Stimulated activated CD4-positive, alpha-beta T cell treated with anti-CD3 and anti-CD28 coated beads, Interleukin-1b, Interleukin-23, amount 100 ng/mL, for 1 hour (primary cell): ENCODE measurements at places on chromosomes 13 and 19.

DNA sequence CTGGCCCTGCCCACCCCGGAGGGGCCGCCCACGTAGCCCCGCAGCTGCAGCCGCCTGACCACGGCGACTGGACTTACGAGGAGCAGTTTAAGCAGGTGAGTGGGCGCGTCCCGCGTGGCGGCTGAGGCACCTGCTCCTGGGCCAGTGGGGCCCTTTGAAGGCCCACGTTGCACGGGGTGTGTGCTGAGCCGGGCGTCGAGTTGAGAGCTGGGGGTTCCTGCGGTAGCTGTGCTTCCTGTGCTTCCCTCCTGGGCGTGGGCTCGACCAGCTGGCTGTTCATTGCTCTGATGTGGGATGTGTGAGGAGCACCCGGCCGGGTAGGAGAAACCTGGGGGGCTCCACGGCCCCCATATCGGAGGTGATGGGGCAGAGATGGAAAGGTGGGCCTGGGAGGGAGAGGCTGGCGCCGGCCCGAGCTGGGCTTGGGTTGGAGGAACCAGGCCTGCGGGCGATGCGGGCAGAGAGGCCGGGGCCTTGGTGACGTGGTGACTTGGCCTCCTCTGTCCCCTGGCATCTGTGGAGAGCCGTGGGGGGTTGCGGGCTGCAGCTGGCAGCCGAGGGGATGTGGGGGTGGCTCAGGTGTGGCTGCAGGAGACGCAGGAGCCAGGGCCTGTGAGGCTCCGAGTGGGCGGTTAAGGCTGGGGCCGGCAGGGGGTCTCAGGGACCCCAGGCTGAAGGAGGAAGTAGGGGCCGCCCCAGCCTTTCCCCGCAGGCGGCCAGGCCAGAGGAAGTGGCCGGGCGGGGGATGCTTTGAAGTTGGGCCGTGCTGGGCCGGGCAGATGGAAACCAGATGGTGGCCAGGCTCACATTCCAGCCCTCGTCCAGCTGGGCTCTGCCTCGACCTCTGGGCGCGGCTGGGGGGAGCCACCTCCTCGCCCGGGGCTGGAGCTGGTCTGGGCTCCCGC, 7.1 kb downstream of the ARID3A start:
- DNase-seq: no peak

GRCh38 chr19:5430237-5430636, 25.0 kb upstream of the ZNRF4 start:
- no peak for DNase-seq

DNA sequence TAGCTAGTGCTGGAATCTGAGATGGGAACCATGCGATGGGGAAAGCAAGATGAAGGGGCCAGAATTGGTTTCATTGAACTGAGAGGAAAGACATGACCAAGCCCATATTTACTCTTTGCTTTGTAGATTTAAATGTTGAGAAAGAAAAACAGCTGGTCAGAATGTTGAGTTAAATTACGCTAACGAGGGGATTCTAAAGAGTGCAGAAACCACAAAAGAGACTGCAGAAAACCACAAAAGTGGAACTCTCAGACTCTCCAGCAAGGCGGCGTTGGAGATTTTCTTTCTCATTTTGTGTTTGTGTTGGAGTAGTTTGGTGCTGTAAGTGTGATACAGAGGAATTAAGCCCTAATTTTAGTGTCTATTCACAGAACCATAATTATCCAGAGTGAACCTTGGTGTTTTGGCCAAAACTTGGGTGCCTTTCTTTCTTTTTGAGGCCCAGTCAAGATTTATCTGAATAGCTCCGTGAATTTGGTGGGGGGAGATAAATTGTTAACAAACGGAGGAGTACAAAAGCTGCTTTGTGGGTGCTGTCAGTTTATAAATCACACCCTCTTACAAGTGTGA, 26.3 kb downstream of the SAE1 start:
- no peak for DNase-seq

GRCh38 chr13:42967660-42968059, 24.4 kb downstream of the EPSTI1 start:
- no peak for DNase-seq

DNA sequence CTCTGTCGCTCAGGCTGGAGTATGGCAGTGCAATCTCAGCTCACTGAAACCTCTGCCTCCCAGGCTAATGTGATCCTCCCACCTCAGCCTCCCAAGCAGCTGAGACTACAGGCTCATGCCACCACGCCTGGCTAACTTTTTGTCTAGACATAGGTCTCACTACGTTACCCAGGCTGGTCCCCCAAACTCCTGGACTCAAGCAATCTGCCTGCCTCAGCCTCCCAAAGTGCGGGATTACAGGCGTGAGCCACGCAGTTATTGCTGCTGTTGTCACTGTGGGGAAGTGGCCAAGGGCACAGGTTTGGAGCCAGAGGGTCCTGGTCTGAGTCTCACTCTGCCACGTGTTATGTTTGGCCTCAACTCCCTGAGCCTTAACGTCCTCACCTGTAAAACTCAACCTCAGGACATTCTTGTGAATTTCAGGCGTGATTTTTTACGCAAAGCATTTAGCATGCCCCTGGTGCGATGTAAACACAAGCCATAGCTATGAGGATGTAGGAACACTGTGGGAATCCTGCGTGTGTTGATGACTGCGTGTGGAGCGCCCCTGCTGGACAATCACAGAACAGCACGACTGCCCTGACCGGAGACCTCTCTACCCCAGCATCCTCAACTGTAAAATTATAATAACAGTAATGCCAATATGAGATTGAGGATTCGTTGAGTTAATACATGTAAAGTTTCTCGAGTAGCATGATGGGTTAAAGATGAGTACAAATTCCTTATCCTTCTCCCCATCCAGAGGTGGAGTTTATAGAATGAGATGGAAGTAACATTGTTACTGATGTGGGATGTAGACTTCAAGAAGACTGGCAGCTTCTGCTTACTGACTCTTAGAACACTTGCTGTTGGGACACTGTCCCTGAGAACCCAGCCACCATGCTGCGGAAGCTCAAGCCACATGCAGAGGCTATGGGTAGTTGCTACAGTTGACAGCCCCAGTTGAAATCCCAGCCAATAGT, 41.8 kb upstream of the PNMA8B start:
- DNase-seq: peak; percentile 24

DNA sequence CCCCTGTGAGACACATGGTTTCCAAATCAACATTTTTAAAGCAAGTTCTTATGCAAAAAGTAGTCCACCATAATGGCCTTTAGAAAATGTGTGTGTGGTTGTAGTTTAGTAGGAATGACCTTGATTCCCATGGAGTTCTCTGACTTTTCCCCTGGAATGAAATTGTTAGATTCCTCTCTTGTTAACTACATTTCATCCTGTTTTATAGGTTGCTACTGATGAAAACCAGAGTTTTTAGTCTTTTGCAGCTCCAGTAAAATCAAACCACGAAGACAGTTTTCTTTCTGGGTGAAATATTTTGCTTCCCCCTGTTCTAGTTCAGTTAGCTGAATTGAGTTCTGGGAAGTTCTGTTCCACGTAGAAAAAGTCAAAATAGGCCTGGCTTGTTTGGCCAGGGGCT, 107.7 kb downstream of the RAB20 start:
- DNase-seq: no peak

- DNase-seq: no peak
These were observed 30.5 kb downstream of the MTRF1 start for GRCh38 chr13:41232578-41233480.

- no peak for DNase-seq
These were observed 30.0 kb downstream of the PCDH9 start for GRCh38 chr13:67200183-67200582.

GRCh38 chr13:100789481-100789880, 114.9 kb upstream of the TMTC4 start:
- no peak for DNase-seq

DNA sequence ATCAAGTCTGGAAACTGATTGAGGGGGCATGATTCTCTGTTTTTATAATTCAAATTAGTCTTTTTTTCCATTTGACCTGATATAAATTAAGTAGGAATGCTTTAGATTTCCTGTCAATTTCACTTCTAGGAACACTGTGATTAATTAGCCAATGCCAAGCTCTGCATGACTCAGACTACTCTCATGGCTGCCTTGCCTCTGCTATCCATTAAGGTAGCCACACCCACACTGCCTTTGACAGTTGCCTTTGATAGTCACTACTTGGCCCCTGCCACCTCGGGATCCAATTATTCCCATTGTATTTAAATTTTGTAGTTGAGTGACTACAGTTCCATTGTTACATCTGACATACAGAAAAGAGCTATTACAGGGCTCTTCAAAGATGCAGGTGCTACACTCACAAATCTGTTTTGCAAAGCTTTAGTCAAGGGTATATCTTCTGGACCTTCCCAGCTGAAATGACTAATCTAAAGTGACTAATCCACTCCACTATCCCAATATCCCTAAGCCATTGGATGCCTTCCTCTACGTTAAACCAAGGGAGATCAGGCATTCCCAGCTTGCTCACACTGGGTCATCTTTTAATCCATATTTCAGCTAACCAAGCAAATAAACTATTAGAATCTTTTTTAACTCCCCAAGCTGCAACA, 1193.1 kb upstream of the MIR17HG start:
- DNase-seq: no peak

DNA sequence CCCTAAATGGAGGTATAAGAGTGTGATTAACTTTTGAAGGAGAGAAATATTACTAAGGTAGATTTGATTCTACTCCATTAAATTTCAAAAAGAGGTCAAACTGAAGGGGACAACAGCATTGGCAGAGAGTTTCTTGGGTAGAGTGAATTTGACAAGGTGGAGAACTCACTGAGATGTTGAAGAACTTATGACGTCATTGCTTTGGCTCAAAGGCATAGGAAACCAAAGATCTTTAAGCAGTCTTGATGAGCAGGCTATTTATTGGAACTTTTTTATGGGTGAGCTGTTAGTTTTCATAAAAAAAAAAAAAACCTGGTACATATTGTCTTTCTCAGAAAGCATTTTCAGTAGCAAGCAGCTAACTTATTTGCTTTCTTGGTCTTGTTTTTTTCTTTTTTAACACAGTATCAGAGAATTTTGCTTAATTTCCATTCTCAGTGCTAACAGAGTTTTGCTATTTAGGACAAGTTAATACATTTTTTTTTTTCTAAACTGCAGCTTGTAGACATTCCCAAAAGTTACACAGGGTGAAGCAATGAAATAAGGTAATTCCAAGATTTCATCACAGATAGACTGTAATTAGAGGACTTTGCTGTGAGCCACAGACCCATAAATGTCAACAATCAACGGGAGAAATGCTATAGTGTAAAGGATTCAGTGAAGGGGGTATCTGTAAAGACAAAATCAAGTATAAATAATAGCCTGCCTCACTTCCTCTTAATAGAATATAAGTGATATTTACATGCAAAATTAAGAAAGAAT, 412.2 kb upstream of the KLHL1 start:
- no peak for DNase-seq

DNA sequence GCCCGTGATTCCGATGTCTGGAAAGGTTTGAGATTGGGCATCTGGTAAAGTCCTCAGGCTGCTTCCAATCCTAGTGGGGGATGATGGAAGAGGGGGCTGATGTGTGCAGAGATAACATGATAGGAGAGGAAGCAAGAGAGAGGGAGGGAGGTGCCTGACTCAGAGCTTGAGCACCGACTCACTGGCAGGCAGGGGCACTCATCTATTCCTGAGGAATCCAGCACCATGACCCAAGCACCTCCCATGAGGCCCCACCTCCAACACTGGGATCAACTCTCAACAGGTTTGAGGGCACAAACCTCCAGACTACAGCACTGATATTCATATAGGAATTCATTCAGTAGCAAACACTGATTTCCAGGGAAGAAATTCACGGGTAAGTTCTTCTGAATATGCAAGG, 5.6 kb upstream of the SIGLEC9 start:
- DNase-seq: no peak

- no peak for DNase-seq
These were observed 396 bp downstream of the RTN2 start for GRCh38 chr19:45496349-45496953.

DNA sequence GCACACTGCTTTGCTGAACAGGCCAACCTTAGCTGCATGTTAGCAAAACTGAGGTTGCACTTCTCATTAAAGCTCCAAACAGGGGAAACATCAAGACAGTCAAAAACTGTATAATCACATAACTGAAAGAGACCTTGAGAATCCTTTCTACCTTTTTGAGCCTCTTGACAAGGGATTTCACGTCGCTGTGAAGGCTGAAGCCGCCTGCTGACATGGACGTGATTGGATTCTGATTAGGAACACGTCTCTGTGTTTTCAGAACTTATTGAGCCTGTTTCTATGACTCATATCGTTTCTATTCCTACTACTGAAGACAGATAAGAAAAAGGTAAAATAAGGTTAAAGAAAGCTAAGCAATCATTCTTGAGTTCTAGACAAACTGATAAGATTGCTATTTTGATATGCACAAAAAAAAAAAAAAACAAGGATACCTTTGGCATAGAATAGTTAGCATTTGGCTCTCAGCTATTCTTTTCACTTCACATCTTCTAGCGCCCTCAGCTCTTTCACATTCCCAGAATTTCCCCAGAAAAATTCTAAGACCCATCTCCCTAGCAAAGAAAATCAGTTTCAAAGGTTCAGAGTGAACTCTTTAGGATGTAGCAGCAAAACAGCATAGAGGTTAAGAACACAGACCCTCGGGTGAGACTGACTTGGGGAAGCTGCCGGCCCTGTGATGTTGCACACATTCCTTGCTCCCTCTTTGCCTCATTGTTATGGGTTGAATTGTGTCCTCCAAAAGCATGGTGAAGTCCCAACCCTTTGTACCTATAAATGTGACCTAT, 81.6 kb downstream of the DOCK9 start:
- no peak for DNase-seq

DNA sequence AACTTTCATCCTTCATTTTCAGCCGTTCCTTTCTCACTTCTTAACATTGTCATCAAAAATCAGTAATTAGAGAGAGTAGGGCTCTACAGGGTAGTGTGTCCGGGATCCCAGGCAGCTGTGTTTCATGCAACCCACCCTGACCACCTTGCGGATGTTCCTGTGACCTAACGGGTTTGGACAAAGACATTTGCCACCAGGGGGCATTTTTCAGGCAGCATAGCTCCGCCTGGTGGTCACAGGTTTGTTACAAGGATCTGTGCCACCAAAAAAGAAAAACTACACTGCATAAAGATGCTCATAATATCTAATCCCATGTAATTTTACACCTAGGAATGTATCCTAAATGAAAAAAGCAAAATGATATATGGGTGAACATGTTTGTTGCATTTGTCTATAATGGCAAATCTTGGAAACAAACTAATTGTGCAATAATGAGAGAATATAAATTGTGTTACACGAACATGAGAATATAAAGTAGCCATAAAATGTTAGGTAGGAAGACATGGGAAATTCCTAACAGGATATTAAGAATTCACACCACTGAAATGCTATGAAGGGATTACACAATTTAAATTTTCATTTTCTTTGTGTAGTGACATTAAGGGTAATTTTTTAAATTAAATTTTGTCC, 123.0 kb downstream of the SLC7A1 start:
- DNase-seq: peak; percentile 6

GRCh38 chr13:98217597-98217996, 40.5 kb upstream of the RNF113B start:
- no peak for DNase-seq

DNA sequence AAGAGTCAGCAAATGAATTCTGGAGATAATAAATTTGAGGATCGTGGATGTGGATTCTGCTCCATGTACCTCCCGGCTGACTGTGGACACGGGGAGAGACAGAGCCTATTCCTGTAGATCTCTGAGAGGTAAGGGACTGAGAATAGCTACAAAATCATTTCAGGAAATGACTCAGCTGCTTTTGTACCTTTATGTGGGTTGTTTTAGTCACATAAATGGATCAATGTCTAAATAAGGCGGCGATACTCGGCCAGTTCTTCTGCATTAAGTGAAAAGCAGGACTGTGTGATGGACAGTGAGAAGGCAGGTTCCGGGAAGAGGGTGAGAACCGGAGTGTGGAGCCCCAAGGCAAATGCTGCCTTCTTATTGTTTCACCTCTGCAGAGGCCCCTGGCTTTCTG, 128.1 kb downstream of the EFNB2 start:
- DNase-seq: no peak

GRCh38 chr13:111241862-111242261, 78.6 kb upstream of the TEX29 start:
- DNase-seq: no peak
